Muscle of back (tissue), 13 donors: ENCODE measurements at places on chromosomes 16 and 17. TPM values are rescaled to one million over a fixed set of nuclear protein-coding genes. Genes with fewer than 3 reads are reported as not detected.

The KRT9 gene
- not detected for polyA plus RNA-seq

The MEFV gene
- polyA plus RNA-seq = 0.33 TPM

The CDRT15 gene
- not detected for polyA plus RNA-seq

The TCAP gene
- 311 TPM for polyA plus RNA-seq

The RASL10B gene
- polyA plus RNA-seq = 1.9 TPM

The ADGRG3 gene
- 0.15 TPM for polyA plus RNA-seq

The KRT27 gene
- polyA plus RNA-seq = not detected

The KCNJ2 gene
- 8.2 TPM for polyA plus RNA-seq

The STX4 gene
- 34.0 TPM for polyA plus RNA-seq

The SBK1 gene
- 12.6 TPM for polyA plus RNA-seq

The PYDC1 gene
- polyA plus RNA-seq = 1.0 TPM

The RAPGEFL1 gene
- 6.6 TPM for polyA plus RNA-seq

The LGALS9C gene
- 0.25 TPM for polyA plus RNA-seq

The MTMR4 gene
- 23.0 TPM for polyA plus RNA-seq

The DBNDD1 gene
- 9.0 TPM for polyA plus RNA-seq

The GPR139 gene
- not detected for polyA plus RNA-seq

The KRTAP4-11 gene
- not detected for polyA plus RNA-seq

The KRTAP9-2 gene
- not detected for polyA plus RNA-seq

The ITGA3 gene
- polyA plus RNA-seq = 35.8 TPM

The RAP1GAP2 gene
- polyA plus RNA-seq = 2.8 TPM

The LGALS9B gene
- polyA plus RNA-seq = not detected

The DRC7 gene
- not detected for polyA plus RNA-seq

The MYL4 gene
- polyA plus RNA-seq = 923 TPM

The PAFAH1B1 gene
- 86.7 TPM for polyA plus RNA-seq

The DYNLL2 gene
- 34.4 TPM for polyA plus RNA-seq

The NIP7 gene
- polyA plus RNA-seq = 23.6 TPM

The NPB gene
- polyA plus RNA-seq = not detected

The TSPAN10 gene
- polyA plus RNA-seq = 0.77 TPM

The SOX15 gene
- 1.6 TPM for polyA plus RNA-seq

The KCNJ12 gene
- 13.3 TPM for polyA plus RNA-seq

The HEXD gene
- 17.0 TPM for polyA plus RNA-seq

The KCNH4 gene
- 0.03 TPM for polyA plus RNA-seq

The CACNG1 gene
- polyA plus RNA-seq = 211 TPM

The CEMP1 gene
- polyA plus RNA-seq = not detected

The IGSF6 gene
- 4.0 TPM for polyA plus RNA-seq

The DUXB gene
- polyA plus RNA-seq = not detected

The CBX8 gene
- polyA plus RNA-seq = 4.6 TPM

The MT4 gene
- not detected for polyA plus RNA-seq

The CMTM2 gene
- polyA plus RNA-seq = 0.59 TPM

The TPSD1 gene
- 0.33 TPM for polyA plus RNA-seq

The IRX5 gene
- 0.89 TPM for polyA plus RNA-seq

The AXIN2 gene
- polyA plus RNA-seq = 14.2 TPM

The MEIOB gene
- polyA plus RNA-seq = not detected

The CCL16 gene
- polyA plus RNA-seq = 0.56 TPM

The SOCS1 gene
- 3.3 TPM for polyA plus RNA-seq

The BRIP1 gene
- polyA plus RNA-seq = 4.0 TPM

The IRF8 gene
- polyA plus RNA-seq = 7.0 TPM

The SEPTIN12 gene
- polyA plus RNA-seq = not detected

The TMEM98 gene
- 57.2 TPM for polyA plus RNA-seq

The ST6GALNAC2 gene
- polyA plus RNA-seq = 3.1 TPM

The MPP2 gene
- 4.2 TPM for polyA plus RNA-seq

The GGT6 gene
- 0.12 TPM for polyA plus RNA-seq
